CD8-positive, alpha-beta memory T cell (primary cell): ENCODE measurements at places on chromosomes 11 and 22. TPM values are rescaled to one million over a fixed set of nuclear protein-coding genes. Genes with fewer than 3 reads are reported as not detected.

GRCh38 chr11:106520146-106520912 is 442.9 kb downstream of the AASDHPPT start:
- H3K27ac ChIP-seq = no peak overlapping the region
- H3K4me1 ChIP-seq = no peaks in the 10 kb centered on the region
- no peak overlapping the region for H3K4me3 ChIP-seq
- DNase-seq = no peak
- no peaks in the 10 kb centered on the region for H3K27me3 ChIP-seq

- no peaks in the 10 kb centered on the region for H3K36me3 ChIP-seq
- no peak for DNase-seq
- H3K4me1 ChIP-seq = no peaks in the 10 kb centered on the region
- H3K27ac ChIP-seq = no peak overlapping the region
- peaks cover 3% of the 10 kb centered on the region for H3K27me3 ChIP-seq
- H3K4me3 ChIP-seq = no peak overlapping the region
Measured at GRCh38 chr11:60345489-60345888, 18.4 kb downstream of the MS4A6E start.

GRCh38 chr11:126355324-126355925 is at the start of gene ST3GAL4:
TSS of gene ST3GAL4 (plus strand) at chr11:126355686. CDS start at chr11:126406156, 50,470 bp downstream.
- H3K27me3 ChIP-seq = no peaks in the 10 kb centered on the region
- peaks cover 21% of the 10 kb centered on the region for H3K4me1 ChIP-seq
- peak within 1 kb of the TSS; percentile 54 for H3K27ac ChIP-seq
- DNase-seq = peak; percentile 37

DNA sequence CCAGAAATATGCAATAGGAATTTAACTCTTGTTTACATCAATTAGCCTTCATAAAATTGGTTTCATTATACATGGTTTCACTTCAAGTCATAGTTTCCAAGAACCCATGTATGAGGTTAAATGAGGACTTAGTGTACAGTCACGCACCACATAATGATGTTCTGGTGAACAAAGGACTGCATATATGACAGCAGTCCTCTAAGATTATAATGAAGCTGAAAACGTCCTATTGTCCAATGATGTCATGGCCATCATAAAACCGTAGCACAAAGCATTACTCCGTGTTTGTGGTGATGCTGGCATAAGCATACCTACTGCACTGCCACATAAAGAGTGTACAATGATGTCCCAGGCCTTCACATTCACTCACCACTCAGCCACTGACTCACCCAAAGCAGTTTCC is 31.1 kb downstream of the SMCO4 start:
- H3K4me1 ChIP-seq = no peaks in the 10 kb centered on the region
- H3K27ac ChIP-seq = no peak overlapping the region
- H3K4me3 ChIP-seq = no peak overlapping the region
- no peaks in the 10 kb centered on the region for H3K36me3 ChIP-seq
- no peaks in the 10 kb centered on the region for H3K27me3 ChIP-seq
- no peak for DNase-seq

DNA sequence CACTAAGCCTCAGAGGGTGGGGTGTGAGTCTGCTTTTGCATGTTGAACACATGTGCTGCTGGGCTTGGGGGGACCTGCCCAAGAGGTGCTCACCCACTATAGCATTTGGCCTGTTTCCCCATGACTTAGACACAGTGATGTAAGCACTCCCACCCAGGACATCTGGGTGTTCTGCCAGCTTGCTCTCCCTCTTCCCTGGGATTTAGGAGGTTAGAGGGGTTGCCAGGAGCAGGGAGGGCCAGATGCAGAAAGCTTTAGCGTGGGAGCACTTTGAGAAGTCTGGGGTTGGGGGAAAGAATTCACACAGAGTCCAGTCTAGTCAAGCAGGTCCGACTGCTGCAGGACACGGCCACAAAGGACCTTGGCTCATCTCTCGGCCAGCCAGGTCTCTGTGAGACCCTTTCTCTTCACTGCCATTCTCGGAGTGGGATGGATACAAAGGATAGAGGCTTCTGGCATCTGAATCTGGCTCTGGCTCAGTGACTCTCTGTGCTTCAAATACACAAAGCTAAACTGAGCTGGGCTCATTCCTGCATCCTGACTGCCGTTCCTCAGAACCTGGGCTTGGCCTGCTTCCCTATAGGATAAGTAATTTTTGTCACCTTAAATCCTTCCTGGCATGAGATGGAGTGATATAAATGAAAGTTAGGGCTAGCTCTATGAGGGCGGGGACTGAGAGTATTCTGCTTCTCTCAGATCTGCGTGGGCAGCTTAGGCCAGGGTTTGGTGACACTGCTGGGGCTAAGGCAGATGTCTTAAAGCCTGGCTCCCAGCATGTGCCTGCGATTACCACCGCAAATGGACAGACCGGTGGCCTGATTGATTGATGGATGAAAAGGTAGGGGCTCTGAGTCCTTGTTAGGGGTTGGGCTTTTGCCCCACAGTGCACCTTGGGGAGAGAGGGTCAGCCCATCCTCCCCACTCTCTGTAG is 14.5 kb downstream of the USP2 start:
- no peak for DNase-seq
- no peak overlapping the region for H3K27ac ChIP-seq
- no peaks in the 10 kb centered on the region for H3K36me3 ChIP-seq
- peaks cover 9% of the 10 kb centered on the region for H3K4me1 ChIP-seq

DNA sequence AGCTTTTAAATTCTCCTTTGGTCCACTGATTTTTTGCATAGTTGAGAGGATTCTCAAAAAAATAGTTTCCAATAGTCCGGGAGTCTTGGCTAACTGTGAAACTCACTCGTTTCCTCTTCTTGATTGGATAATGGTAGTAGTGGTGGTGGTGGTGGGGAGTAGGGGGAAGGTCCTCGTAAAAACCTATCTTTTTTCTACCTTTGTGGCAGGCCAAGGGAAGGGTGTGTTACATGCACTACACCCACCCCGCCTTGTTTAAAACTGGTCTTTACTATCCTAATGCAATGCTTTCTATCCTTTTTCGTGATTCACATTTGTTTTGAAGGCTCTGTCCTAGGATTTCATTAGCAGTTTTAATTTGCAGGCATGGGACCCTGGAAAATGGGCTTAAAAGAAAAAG is 4.8 kb downstream of the TEAD1 start:
- DNase-seq = no peak
- H3K36me3 ChIP-seq = no peaks in the 10 kb centered on the region
- H3K4me1 ChIP-seq = peaks cover 7% of the 10 kb centered on the region
- H3K4me3 ChIP-seq = no peak overlapping the region
- peaks cover 6% of the 10 kb centered on the region for H3K27me3 ChIP-seq

- H3K4me3 ChIP-seq = no peak overlapping the region
- H3K27me3 ChIP-seq = no peaks in the 10 kb centered on the region
Measured at GRCh38 chr11:134582770-134583095, 170.7 kb upstream of the B3GAT1 start.

GRCh38 chr22:28547132-28547842 is 132.4 kb downstream of the TTC28 start:
- no peaks in the 10 kb centered on the region for H3K4me1 ChIP-seq
- H3K27ac ChIP-seq = no peak overlapping the region
- peaks cover 4% of the 10 kb centered on the region for H3K27me3 ChIP-seq
- H3K4me3 ChIP-seq = no peak overlapping the region

DNA sequence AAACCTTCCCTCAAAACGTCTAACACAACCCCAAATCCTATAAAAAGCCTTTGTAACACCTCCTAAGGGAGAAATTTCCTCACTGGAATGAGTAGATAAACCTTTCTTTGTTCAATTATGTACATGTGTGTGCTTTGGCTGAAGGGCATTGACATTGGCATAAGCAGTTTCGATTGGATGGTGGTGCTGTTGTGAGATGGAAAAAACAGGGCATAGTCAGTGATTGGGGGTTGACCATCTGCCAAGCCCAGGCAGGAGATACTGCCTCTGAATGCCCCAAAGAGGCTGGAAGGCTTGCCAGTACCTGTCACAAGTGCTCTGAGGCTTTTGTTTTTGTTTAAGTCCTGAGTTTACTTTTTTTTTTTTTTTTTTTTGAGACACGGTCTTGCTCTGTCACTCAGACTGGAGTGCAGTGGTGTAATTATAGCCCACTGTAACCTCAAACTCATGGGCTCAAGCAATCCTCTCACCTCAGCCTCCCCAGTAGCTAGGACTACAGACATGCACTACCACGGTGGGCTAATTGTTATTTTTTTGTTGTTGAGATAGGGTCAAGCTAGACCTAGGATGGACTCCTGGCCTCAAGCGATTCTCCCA is 1.2 kb upstream of the CCDC117 start:
- peaks cover 5% of the 10 kb centered on the region for H3K36me3 ChIP-seq
- H3K27me3 ChIP-seq = no peaks in the 10 kb centered on the region
- DNase-seq = no peak
- H3K4me3 ChIP-seq = no peak overlapping the region

GRCh38 chr11:41382927-41383326 is 76.5 kb downstream of the LRRC4C start:
- no peaks in the 10 kb centered on the region for H3K27me3 ChIP-seq
- no peaks in the 10 kb centered on the region for H3K4me1 ChIP-seq
- H3K27ac ChIP-seq = no peak overlapping the region

- H3K4me1 ChIP-seq = no peaks in the 10 kb centered on the region
- H3K36me3 ChIP-seq = no peaks in the 10 kb centered on the region
- no peak overlapping the region for H3K27ac ChIP-seq
- H3K4me3 ChIP-seq = peak overlapping the region; percentile 39
Measured at GRCh38 chr11:104163100-104164027, 583 bp downstream of the PDGFD start.

GRCh38 chr11:1562469-1563148 is 9.5 kb downstream of the DUSP8 start:
- no peak overlapping the region for H3K27ac ChIP-seq
- no peak overlapping the region for H3K4me3 ChIP-seq
- H3K27me3 ChIP-seq = no peaks in the 10 kb centered on the region
- H3K4me1 ChIP-seq = no peaks in the 10 kb centered on the region
- no peaks in the 10 kb centered on the region for H3K36me3 ChIP-seq

GRCh38 chr11:8262552-8263108 is 1.0 kb downstream of the LMO1 start:
- H3K27me3 ChIP-seq = peaks cover 14% of the 10 kb centered on the region
- no peak overlapping the region for H3K27ac ChIP-seq
- no peak overlapping the region for H3K4me3 ChIP-seq
- DNase-seq = no peak

- no peak overlapping the region for H3K4me3 ChIP-seq
- no peaks in the 10 kb centered on the region for H3K36me3 ChIP-seq
- no peak overlapping the region for H3K27ac ChIP-seq
- H3K4me1 ChIP-seq = no peaks in the 10 kb centered on the region
- H3K27me3 ChIP-seq = no peaks in the 10 kb centered on the region
Measured at GRCh38 chr22:48927591-48927990, 900.1 kb downstream of the BRD1 start.

DNA sequence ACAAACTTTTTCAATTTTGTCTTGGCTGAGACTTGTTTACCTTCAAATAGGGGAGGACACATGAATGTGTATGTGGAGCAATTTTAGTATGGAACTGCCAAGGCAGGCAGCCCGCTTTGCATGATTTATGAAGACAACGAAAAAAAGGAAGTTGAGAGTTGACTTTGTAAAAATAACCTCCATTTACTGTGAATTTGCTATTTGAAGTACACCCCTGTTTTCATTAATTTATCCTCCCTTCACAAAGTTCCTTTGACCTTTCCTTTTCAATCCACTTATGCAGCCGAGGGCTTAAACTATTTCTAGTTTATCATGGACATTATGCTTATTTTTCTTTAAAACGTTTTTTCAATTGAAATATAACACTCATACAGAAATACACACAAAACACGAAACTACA is 369.6 kb upstream of the CADM1 start:
- no peaks in the 10 kb centered on the region for H3K27me3 ChIP-seq
- DNase-seq = no peak
- no peak overlapping the region for H3K4me3 ChIP-seq
- H3K4me1 ChIP-seq = no peaks in the 10 kb centered on the region

GRCh38 chr11:65131417-65131776 is 2.9 kb downstream of the SYVN1 start:
- peaks cover 53% of the 10 kb centered on the region for H3K36me3 ChIP-seq
- H3K4me1 ChIP-seq = peaks cover 27% of the 10 kb centered on the region
- no peaks in the 10 kb centered on the region for H3K27me3 ChIP-seq
- no peak overlapping the region for H3K4me3 ChIP-seq
- peak; percentile 24 for DNase-seq
- no peak overlapping the region for H3K27ac ChIP-seq

DNA sequence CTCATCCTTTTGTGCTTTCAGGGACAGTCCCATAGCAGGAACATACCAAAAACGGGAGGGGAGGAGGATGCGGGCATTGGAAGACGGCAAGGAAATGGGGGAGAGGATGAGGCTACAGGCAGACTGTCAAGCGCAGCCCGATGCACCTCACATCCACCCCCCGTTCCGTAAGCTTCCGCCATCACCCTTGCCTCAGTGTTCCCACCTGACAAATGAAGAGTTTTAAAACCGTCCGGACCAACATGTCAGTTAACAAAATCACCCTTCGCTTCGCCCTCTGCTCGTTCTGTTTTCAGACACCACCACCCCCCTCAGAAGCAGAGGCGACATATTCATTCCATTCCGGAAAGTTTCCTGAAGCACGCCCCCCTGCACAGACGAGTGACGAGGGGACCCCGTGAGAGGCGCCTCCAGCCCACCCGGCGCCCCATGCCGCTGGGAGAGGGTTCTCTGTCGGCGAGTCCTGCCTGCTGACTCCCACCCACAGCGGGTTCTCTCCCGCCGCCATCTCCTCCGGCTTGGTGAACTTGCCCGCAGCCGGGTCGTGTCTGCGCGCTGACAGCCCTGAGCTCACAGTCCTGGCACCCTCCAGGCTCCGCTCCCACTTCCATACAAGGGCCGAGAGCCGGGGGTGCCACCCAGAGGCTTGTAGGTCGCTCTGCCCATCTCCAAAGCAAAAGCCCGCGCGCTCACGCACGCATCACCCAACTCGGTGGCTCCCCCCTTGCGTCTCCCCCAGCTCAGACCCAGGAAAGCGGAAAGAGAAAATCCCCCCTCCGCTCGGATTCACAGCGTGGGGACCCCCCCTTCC is 1.5 kb downstream of the IGSF9B start:
- H3K27me3 ChIP-seq = peaks cover 14% of the 10 kb centered on the region
- peak overlapping the region; percentile 59 for H3K4me3 ChIP-seq
- H3K4me1 ChIP-seq = peaks cover 33% of the 10 kb centered on the region
- peak; percentile 55 for DNase-seq

DNA sequence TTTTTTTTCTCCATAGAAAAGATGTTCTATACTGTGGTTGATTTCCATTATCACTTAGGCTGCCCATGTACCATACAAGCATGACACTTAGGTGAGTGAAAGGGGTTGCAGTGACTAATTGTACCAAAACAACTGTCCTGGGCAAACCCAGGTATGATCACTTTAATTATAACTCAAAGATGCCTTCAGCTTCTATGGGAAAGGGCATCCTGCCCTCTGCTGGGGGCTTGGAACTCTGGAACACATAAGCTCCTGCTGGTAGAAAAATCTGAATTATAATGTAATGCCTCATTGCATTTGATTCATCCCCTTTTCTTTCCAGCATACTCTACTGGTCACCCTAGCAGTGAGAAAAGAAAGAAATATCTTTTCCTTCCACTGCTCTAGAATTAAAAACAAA is 206.3 kb downstream of the DDX10 start:
- no peak for DNase-seq
- no peak overlapping the region for H3K4me3 ChIP-seq
- no peaks in the 10 kb centered on the region for H3K36me3 ChIP-seq
- H3K27ac ChIP-seq = no peak overlapping the region
- H3K27me3 ChIP-seq = no peaks in the 10 kb centered on the region

P2RX3 gene
- total RNA-seq = not detected

MYEOV gene
- total RNA-seq = 0.89 TPM

OR52K2 gene
- not detected for total RNA-seq

C11orf97 gene
- total RNA-seq = not detected

FREY1 gene
- 1.1 TPM for total RNA-seq

FAM181B gene
- not detected for total RNA-seq

FIBIN gene
- not detected for total RNA-seq

CSF2RB gene
- total RNA-seq = 0.20 TPM
